ENCODE measurements at places on chromosomes 13 and 19.
A peak's percentile ranks its signal among the peaks of the same experiment; 100 is the strongest.

GRCh38 chr19:18274781-18275356, 617 bp upstream of the IQCN start:
- no peak for DNase-seq

DNA sequence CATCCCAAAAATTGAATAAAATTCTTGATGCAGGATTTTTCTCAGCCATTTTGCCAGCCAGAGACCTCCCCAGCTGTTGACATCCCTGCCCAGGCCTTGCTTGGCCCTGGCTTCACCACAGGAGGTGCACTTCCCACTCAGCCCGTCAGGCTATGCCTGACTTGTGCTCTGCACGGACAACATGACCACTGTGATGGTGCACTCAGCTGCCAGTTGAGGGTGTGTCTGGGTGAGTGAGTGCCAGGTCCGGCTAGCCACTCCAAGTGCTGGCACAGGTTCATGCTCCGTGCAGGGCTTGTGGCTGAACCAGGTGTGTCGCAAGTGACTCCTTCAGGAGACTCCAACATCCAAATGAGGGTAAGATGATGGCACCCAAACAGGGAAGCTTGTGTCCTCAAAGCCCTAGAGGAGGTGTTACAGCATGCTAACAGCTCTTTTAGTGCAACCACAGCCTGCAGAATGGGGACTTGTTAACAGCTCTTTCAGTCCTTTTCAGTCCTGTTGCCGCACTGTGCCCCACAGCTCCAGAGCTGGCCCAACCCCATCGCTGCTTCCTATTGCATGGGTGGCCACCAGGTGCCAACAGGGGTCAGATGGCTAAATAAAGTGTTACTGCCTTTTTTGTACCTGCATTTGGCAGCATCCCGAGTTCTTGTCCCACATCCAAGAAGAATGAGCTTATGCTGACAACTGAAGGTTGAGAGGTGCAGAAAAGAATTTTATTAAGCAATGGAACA, 380.7 kb downstream of the SLITRK5 start:
- DNase-seq = no peak

DNA sequence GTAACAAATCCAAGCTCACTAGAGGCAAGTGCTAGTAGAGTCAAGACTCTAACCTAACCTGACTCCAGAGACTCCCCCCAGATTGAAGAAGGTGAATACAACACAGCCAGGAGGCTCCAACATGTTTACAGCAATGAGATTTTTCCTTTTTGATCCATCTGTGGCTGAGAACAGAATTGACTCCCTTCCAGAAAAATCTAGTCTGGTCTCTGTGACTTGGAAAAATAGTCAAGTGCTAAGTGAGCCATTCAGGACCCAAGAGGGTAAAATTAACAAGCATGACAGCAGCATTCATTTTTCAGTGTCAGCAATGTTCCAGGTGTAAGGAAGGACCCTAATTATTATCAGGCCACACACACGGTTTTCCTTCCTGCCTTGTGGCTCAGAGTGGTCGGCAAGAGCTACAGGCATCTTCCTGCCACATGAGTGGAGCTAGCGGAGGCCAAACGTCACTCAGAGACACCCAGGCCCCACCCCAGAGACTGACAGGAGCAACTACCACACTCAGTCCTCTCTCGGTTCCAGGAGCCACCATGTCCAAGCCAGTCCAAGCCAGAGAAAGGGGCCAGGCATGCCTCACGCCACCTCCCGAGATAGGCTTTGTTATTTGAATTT, 395.1 kb downstream of the FOXO1 start:
- DNase-seq = peak; percentile 46

- DNase-seq = no peak
These were observed at the start of gene LGI4 for GRCh38 chr19:35134601-35135242. Gene LGI4, minus strand, starts transcription at chr19:35135059. Its CDS starts 379 bp downstream, at chr19:35134680.

- no peak for DNase-seq
These were observed 725 bp downstream of the FAM124A start for GRCh38 chr13:51222686-51223559.

DNA sequence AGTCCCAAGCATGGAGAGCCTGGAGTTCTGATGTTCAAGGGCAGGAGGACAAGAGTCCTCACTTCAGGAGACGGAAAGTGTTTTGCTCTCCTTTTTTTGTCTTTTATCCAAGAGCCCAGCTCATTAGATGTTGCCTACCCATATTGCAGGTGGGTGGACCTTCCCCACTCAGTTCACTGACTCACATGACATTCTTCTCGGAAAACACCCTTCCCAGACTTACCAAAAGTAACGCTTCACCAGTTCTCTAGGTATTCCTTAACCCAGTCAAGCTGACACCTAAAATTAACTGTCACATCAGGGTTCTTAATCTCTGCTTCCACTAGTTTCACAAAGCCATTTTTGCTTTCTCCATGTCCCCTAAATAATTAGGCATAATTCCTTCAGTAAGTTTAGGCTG, 2215.4 kb upstream of the PCDH20 start:
- no peak for DNase-seq

DNA sequence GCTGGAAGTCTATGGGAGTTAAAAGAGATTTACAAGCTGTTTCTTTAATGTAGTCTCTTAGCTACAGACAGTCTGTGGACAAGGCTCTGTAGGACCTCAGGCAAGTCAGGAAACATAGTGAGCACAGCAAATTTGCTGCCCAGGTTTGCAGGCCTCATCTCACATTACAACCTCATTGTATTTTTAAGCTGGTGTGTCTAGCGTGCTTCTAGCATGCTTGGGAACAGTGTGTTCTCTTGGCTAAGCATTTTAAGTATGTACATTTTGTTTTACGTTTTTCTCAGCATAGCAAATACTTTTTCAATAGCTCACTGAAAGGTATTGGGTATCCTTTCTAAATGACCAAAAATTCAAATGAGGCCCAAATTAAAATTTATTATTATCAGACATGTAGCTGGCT, 113.2 kb downstream of the STARD13 start:
- DNase-seq = no peak

- no peak for DNase-seq
These were observed 110.8 kb downstream of the GNG7 start for GRCh38 chr19:2591537-2592291.

DNA sequence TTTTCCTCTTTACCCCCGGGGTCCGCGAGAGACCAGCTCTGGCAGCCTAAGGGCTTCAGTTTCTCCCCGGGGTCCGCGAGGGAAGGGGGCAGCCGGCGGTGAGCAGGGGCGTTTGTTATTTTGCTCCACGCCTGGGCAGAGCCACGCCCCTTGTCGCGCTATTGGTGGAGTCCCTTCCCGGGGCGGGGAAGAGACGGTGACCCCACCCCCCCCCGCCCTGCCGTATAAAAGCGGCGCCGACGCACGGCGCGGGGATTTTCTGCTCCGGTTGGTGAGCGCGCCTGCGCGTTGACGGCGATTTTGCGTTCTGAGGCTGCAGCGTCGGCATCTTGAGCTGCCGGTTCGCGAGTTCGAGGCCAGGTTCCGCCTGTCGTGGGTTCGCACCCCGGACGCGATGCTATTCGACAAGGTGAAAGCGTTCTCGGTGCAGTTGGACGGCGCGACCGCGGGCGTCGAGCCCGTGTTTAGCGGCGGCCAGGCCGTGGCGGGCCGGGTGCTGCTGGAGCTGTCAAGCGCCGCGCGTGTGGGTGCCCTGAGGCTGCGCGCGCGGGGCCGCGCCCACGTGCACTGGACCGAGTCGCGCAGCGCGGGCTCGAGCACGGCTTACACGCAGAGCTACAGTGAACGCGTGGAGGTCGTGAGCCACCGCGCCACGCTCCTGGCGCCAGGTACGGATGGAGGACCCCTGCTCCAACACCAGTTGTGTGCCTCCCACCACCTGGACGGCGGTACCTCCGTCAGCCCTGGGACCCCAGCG, at the start of gene ARRDC2:
ARRDC2 (plus strand) TSS at position 254 of the 757 bp plus-strand sequence; CDS start at position 395, 141 bp downstream.
- peak; percentile 92 for DNase-seq

- no peak for DNase-seq
These were observed 58.0 kb downstream of the TGDS start for GRCh38 chr13:94537740-94538630.

DNA sequence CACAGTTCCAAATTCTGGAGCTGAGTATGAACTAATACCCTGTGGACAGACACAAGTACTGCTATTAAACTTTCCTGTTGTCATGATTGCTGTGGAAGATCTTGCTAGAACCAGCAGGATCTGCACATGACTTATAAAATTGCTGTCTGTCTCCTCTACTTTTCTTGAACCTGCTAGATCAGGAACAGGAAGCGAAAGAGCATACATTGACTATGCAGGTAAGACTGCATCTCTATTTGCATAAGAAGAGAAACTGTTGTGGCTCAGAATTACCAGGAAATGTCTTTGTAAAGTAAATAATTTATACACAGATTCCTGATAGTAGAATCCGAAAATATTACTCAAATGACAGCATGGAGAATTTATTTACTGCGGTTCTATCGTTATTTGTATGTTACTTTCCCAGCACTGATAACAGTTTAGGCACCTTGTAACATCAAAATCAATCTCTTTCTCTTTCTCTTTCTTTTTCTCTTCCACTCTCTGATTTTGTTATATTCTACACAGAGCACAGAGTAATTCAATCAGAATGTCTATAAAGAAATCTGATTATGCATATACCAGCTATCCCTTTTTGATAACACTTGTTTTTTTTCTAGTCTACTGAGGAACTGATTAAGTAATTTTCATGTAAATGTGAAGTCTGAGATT, 226.5 kb downstream of the MYO16 start:
- DNase-seq = no peak

DNA sequence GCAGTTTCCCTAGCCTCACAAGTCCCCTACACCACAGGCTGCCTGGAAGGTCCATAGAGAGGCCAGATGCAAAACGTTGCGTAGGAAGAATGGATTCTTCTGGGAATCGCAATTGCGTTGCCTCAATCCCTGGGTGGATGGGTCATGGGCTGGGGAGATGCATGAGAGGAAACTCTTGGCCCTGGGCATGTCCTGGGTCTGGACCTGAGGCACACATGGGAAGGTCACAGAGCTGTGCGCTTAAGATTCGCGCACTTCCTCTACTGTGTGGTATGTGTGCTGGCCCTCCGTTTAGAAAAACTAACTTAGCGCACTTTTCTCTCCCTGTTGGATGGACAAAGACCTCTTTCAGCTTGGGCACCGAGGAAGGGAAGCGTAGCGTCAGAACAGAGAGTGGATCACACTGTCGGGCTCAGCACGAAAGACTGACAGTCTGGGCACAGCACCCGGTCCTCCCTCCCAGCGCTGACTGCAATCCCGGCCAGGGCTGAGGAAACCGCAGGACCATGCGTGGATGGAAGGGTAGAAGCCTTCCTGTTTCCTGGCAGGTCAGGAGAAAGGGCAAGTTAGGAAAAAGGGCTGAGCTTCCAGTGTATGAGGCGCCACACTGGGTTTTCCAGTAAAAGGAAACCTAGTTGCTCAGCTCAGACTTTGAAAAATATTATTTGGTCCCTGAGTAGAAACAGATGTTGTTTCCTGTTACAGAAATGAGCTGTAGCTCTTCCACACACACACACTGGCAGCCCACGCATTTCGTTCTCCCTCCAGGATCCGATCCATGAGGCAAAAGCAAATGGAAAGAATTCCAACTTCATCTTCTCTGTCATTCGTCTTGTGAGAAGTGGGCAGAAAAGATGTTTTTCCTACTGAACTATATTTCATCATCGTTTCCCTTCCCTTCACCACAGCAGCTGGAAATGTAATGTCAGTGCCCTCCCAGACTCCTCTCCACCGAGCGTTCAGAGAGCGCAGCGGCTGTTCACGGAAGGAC, 86.0 kb downstream of the ING1 start:
- DNase-seq = no peak

- no peak for DNase-seq
These were observed 75.5 kb upstream of the MEDAG start for GRCh38 chr13:30830638-30830965.
